ENCODE measurements at places on chromosomes 1 and 21.

DNA sequence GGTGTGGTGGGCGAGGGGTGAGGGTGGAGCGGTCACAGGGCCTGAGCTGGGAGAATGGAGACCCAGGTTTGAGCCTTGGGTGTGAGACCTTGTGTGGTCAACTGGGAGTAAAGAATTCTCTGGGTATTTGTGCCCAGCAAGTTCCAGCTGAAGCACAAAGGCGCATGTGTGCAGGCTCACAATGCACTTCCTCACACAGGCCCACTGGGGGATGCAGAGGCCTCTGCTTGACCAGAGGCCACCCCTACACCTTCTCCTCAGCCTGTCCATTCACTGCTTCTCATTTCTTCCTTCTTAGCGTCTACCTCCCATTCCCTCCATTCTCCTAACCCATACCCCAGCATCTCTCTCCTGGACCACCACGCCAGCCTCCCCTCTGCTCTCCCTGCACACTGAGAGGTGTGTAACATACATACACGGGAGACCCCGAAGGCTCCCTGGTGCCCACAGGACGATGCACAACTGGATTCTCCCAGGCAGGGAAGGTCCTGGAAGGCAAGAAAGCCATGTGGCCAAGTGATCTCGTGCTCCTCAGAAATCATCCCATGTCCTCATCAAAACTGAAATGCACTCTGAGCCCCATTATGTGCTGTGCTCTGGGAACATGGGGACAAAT lies 12.3 kb upstream of the TTC39A start:
- DNase-seq: no peak

DNA sequence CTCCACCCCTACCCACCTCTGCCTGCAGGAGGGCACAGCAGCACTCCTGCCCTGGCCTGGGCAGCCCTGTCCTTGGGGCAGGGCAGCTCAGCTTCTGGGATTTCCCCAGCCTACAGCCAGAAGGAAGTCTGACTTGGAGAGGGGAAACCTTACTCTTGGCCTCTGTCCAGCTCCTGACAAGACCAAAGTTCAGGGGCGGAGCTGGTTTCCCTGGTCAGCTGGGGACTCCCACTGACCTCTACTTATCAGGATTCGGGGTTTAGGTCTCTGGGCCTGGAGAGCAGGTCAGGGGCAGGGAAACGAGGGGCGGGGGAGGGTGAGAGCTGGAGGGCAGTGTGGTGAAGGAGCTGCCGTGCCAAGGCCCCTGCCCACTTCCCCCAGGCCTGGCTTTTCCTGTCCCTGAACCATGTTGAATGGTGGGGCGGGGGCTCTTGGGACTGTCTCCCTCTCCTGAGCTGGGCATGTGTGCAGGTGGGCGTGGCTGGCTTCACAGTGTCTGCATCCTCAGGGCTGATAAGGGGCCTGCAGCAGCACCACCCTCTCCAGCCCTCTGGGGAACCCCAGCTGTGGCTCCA lies 16.8 kb upstream of the ETV3 start:
- no peak for DNase-seq

DNA sequence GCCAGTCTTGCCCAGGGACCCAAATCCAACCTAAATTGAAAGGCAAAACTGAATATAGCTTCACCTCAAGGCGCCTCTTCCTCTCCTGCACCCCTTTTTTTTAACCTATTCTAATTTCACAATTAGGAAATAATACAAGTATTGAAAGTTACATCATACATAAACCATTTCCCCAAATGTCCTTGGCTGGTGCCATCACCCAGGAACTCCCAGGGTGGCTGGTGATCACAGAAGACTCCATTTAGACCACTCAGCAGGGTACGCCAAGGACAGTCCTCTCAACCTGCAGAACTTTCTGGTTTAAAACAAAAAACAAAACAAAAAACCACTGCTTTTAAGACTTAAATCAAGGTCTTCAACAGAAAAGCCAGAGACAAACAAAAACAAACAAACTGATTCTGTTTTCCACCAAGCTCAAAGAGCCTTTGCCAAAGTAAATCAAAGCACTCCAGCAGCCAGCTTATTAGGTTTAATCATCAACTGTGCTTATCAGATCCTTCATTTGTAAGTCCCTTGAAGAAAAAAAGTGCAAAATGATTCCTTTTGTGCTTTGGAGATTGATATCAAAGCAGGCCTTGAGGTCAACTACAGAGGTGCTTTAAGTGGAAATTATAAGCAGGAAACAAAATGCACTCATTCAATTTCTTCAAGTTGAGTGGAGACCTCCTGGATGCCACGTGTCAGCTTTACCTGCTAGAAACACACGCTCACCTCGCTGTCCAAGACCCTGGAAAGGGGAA lies 113.0 kb downstream of the ETS2 start:
- DNase-seq: no peak

DNA sequence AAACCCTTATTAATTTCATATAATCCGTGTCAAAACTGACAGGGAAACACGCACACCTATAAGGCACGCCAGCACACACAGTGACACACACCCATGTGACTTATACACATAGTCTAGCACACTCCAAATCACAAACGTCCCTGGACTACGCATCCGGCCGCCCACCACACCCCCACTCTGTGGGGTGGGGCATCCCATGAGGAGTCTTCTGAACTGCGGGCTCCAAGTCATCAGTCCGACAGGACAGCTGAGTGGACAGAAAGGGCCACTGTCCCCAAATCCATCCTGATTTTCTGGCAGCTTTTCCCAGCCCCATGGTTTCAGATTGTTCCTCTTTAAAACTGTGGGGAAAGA lies 829 bp downstream of the PEA15 start:
- DNase-seq: peak; percentile 48

- DNase-seq: no peak
Observed at GRCh38 chr21:15045017-15045416, 19.8 kb downstream of the NRIP1 start.

DNA sequence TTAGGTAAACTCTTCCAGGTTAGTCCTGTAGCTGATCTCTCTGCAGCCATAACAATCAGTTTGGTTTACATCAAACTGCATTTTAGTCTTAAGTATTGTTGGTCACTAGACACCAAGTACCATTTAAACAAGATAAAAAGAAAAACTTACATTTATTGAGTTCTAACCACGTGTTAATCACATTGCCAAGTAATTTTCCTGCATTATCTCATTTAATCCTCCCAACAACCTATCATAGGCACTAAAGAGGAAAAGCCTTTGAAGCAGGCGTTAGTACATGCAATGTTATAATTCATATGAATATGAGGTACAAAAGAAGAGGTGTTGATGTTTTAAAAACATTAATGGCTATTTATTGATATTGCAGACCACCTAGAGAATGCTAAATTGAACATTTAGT lies 9.0 kb downstream of the DR1 start:
- DNase-seq: no peak

- no peak for DNase-seq
Observed at GRCh38 chr1:29830383-29830782, 594.1 kb downstream of the PTPRU start.

- no peak for DNase-seq
Observed at GRCh38 chr1:68320349-68320748, 88.0 kb upstream of the WLS start.

DNA sequence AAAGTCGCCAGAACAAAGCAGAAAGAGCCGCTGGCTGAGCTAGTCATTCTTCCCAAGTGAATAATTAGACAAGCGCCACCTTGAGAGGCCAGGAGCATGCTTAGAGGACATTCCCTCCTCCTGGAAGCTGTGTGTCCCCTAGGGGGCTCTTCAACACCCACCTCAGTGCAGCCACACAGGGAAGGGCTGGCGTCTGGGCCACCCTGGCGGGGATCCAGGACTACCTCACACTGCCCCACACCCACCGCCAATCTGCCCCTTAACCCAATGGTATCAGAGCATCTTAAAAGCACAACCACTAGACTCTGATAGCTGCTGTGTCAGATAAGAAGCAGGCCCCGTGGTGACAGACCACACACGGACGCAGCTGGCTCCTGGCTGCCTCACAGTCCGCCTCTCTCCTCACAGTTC lies 24.9 kb downstream of the SETD4 start:
- DNase-seq: no peak

GRCh38 chr1:81230983-81231728 lies 569.6 kb upstream of the ADGRL2 start:
- no peak for DNase-seq

DNA sequence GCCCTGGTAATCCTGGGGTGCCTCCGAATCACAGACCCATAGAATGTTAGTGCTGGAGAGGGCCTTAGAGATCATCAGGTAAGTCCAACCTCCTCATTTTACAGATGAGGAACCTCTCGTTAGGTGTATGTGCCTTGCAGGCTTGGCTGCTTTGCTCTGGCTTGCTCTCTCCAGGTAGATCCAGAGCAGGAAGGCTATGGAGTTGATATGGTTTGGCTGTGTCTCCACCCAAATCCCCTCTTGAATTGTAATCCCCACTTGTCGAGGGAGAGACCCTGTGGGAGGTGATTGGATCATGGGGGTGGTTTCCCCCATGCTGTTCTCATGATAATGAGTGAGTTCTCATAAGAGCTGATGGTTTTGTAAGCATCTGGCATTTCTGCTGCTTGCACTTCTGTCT lies 186.0 kb upstream of the PLXNA2 start:
- no peak for DNase-seq

DNA sequence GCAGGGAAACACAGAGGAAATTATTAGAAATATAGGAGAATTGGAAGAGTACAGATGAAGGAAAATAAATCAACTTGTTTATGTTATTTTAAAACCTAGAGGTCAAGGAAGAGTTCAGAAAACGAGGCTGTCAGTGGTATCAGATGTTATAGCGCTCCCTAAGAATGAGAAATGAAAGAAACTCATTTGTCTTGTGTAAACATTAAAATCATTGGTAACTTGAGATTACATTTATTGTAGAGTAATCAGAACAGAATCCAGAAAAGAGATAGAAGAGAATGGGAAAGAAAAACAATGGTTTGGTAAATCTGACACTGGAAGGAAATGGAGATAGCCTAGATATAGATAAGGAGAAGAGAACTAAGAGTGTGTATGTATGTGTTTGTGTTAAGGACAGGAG lies 106.4 kb downstream of the ATF6 start:
- DNase-seq: no peak

- DNase-seq: no peak
Observed at GRCh38 chr1:84581648-84582047, 7.4 kb upstream of the CTBS start.

DNA sequence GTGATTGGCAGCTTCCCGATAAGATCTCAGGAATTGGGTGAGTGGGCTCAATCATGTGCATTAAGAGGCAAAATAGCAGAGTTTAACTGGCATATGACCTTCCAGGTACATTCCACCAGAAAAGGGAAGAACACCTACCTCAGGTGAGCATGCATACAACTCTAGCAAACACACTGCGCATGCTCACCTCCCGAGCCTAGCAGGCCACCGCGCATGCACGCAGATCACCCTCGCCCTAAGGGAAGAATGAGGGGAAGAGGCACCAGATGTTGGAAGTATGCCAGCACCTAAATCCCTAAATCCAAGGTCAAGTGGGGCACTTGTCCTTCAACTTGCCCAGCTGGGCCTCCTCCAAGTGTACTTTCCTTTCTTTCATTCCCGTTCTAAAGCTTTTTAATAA lies 23.6 kb upstream of the CBR3 start:
- DNase-seq: no peak

DNA sequence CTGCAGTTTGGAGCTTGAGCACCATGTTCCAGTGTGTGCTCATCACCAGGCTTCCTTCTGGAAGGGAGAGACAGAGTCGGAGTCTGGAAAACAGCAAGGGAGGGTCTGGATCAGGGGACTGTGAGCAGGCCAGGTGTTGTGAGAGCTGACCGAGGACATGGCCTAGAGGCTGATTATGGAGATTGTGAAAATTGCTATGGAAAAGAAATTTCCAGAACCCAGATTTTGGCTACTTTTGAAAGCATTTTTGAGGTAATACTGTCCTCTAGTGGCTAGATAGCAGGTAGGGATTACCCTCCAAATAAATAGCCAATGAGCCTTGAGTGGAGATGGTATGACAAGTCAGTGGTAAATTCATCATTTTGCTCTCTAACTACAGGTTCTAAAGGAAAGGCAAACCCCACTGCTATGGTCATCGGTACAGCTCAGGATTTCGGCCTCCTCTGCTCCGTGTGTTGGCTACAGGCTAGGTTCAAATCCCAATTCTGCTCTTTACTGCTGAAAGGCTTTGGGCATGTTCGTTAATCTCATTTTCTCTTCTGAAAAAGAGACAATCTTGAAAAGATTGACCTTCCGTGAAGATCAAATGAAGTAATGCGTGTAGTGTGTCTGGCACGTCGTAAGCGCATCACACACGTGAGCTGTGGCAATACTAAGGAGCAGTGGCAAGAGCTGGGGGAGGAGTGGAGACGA lies 1.0 kb upstream of the HAO2 start:
- DNase-seq: peak; percentile 22

DNA sequence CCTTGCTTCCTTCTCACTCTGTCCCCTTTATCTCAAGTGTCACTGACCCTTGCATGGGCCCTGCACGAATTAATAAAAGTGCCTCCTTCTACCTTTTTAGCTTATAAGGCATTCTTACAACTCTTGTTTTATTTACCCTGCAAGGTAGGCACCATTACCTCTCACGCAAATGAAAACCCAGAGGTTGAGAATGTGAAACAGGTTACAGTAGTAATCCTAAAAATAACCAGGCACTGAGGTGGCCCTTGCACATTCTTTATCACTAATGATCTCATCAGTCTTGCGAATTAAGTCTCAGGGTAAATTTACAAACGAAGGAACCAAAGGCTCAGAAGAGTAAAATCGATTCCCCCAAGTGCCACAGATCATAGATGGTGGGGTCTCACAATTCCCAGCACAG lies 3.7 kb downstream of the GLIS1 start:
- DNase-seq: no peak

DNA sequence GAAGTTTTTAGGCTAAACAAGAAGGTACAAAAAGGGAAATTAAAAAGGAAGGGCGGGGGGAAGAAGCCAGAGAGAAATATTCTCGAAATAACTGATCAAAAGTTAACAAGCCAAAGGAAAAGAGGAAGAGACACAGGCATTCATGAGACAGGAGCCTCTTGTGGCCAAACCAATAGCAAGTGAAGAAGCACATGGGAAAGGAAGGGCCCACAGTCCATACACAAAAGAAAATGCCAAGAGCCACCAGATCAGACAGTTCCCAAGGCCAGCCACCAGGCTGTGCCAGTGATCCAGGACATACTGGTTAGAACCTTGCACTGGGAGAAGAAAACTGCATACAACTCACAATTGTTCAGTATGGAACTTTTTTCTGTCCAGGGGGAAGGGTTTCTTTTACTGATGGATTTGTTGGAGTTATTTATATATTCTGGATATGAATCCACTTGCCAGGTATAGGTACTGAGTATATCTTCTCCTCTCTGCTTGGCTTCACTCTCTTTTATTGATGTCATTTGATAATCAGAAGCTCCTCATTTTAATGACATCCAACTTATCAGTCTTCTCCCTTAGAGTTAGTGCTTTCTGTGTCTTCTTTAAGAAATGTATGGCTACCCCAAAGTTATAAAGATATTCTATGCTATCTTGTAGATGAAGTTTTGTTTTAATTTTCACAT lies 76.8 kb downstream of the CD46 start:
- DNase-seq: peak; percentile 63

Data from HTR-8/SVneo (cell line).